ENCODE measurements at places on chromosomes 16 and 17.

GRCh38 chr16:1614456-1615102 lies 2.4 kb downstream of the CRAMP1 start:
- no peak for DNase-seq

GRCh38 chr17:36945959-36946725 lies 2.6 kb upstream of the AATF start:
- no peak for DNase-seq

GRCh38 chr17:22265807-22266206 lies 573.5 kb downstream of the KCNJ18 start:
- no peak for DNase-seq

DNA sequence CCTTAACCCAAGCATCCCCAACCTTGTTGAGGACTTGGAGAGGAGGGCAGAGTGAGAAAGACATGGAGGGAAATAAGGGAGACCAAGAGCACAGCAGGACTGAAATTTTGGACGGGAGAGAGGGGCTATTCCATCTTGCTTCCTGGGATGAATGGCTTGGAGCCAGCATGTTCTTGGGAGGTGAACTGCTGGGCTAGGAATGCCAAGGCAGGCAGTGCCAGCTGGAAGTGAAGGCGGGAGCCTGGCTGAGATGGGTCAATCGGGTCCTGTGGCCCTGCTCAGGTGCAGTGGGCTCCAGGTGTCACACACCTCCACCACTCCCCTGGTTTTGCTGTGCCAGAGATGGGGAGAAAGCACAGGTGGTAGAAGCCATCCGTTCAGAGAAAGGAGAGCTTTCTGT lies 25.5 kb downstream of the WNT9B start:
- DNase-seq, result no peak

GRCh38 chr16:89241187-89242007 lies 23.9 kb downstream of the ZNF778 start:
- DNase-seq, result peak; percentile 72

- no peak for DNase-seq
These were observed 44.2 kb upstream of the TANC2 start for GRCh38 chr17:62921817-62922216.

DNA sequence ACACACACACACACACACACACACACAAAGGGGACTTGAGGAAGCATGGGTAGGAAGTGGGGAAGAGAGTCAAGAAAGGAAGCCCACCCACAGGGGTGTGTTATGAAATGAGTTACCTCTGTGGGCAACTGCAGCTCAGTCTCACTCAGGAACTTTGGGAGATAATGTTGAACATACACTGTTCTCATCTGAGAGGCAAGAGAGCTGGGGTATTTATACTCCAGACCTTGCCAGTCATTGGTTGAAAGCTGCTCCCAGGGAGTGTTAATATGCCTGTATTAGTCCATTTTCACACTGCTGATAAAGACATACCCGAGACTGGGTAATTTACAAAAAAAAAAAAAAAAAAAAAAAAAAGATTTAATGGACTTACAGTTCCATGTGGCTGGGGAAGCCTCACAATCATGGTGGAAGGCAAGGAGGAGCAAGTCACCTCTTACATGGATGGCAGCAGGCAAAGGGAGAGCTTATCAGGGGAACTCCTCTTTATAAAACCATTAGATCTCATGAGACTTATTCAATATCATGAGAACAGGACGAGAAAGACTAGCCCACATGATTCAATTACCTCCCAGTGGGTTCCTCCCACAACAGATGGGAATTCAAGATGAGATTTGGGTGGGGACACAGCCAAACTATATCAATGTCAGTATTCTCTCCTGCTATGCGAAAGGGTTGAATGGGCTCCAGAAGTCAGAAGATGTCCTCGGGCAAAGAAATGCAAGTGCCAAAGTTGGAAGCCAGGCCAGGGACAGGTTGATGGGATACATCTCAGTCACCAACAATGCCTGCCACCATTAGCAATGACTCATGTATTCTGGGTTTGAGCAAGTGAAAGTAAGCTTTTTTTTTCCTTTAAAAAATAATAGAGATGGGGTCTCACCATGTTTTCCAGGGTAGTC lies 270.5 kb downstream of the MRTFB start:
- DNase-seq, result no peak

DNA sequence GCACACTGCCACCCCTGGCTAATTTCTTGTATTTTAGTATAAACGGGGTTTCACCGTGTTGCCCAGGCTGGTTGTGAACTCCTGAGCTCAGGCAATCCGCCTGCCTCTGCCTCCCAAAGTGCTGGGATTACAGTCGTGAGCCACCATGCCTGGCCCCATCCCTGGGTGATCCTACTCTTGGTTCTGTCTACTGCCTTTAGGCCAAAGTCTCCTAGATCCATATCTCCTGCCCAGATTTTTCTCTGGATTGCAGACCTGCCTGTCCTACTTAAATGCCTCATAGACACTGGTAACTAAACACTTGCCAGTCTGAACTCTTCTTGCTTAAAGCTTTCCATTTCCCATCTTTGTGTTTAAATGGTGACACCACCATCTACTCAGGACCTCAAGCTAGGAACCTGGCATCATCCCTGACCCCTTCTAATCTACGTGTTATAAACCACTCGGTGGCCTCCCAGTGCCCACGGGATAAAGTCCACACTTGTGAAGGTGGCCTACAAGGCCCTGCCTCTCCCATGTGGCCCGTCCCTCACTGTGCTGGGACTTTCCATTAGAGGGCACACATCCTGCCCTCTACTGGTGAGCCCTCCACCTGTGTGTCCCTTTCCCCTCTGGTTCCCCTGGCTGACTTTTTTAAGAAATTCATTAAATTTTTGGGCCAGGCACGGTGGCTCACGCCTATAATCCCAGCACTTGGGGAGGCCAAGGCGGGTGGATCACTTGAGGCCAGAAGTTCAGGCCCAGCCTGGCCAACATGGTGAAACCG lies 51.1 kb downstream of the USP43 start:
- no peak for DNase-seq

DNA sequence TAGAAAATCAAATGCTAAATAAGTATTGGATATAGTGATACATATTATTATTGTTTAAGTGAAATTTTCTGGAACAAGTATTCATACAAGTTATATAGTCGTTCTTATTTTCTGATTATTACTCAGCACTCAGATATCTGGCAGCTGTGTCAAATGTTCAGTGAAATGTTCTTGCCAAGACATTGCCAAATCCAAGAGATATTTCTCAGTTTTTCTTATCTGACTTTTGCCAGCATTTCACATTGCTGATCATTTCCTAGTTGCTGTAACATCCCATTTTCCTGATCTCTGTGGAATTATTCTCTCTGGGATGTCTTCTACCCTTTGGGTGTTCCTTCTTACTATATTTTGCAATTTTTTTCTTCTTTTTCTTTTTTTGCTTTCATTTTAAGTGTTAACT lies 262.3 kb downstream of the KIF2B start:
- DNase-seq, result no peak

- no peak for DNase-seq
These were observed 13.2 kb upstream of the CUEDC1 start for GRCh38 chr17:57968456-57968855.

DNA sequence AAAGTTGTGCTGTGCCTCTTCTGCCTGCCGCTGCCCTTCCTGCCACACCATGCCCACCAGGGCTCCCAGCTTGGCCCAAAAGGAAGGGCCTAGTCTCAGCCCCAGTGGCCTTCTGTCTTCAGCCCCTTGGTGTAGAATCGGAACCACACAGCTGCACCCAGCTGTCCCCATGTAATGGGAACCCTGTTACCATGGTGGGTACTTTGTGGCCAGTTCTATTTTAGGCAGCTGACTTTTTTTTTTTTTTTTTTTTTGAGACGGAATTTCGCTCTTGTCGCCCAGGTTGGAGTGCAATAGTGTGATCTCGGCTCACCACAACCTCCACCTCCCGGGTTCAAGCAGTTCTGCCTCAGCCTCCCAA lies 163.3 kb upstream of the GSE1 start:
- no peak for DNase-seq

DNA sequence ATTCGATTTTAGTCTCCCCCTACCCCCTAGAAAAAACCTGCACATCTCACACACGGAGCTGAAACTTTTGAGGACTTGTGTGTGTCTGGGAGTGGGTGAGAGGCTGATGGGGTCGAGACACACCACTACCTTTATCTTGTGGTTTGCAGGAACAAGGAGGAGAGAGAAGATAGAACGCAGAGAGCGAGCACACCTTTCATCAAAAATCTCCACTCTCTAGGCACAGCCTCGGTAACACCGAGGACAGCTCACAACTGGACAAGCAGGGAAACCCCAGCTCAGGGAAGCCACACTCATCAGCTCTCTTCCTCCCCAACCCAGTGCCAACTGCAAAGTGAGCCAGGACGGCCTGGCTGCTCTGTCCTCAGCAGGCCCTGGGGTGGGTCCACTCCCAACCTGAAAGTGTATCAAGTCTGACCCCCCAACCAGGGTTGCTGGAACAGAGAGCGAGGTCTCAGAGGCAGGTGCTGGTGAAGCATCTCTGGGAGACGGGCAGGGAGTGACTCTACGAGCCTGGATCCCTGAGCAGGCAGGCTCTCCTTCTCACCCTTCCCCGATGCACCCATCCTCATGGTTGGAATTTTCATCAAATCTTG lies 5.2 kb upstream of the GHDC start:
- no peak for DNase-seq

DNA sequence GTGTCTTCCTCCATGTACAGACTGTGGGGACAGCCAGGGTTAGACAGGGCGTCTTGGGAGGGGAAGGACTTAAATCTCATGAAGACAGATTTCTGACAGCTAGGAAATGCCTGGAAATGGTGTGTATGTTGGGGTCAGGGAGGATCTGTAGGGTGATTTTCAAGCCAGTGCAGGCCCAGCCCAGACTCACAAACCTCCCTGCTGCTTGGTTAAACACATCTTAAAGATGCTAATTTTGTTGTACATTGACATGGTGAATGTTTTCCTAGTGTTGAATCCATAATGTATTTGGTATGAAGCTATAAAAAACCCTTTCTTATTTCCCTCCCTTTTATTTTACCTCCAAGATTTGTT lies 238.3 kb downstream of the CCDC182 start:
- no peak for DNase-seq

GRCh38 chr17:77616254-77616731 lies 342.2 kb upstream of the TNRC6C start:
- DNase-seq, result no peak

DNA sequence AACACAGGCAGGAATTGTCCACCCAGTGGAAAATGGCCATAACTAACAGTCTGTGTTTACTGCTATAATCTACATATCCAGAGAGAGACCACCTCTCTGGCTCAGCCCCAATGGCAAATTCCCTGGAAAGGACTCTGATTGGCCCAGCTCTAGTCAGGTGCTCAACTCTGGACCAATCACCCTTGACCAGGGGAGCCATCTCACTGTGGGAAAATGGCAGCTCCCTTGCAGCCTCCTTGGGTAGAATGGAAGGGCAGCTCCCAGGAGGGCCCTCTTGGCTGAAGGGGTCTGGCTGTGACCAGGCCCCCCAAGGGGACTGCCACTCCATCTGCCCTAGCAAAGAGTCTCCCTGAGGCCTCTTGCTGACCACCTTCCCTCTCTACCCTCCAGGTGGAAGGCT lies 3.1 kb downstream of the ALOX15B start:
- DNase-seq, result no peak

DNA sequence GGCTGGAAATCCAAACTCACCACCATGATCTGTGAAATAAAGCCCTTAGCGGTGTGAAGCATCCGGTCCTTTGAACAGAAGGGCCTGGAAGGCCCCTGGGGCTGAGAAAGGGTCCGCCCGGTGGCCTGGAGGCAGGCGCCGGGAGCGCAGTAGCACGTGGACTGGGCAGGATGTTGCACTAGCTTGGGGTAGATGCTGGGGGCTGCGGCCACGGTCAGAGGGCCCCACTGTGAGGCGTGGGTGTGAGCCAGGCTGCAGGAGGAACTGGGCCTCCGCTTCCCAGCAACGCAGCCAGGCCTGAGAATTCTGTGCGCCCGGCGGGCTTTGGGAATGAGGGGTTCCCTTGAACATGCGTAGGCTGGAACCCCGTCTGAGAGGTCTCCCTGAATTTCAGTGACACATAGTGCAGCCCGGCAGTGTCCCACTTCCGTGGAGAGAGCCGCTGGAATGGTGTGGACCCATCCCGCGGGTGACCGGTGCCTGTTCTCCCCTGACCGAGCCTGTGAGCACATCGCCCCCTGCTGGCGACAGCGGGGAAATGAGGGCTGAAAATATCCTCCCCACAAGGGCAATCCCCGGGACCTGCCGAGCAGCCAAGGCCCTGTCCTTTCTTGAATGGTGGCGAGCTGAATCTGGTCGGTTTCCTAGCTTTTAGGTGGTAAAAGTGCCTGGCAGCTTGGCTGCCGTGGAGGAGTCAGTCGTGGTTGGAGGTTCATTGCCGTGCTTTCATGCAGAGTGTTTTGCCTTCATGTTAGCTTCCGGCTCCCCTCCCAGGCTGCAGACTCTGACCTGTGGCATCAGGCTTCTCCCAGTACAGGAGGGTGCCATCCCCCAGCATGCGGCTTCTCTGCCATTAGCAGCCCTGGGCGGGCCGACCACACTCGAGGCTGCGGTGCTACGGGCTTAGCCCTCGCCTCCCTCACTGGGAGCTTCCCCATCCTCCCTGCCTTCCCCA lies 43.8 kb downstream of the DNAJA2 start:
- DNase-seq, result peak; percentile 62

- peak; percentile 38 for DNase-seq
These were observed at the start of gene NGFR for GRCh38 chr17:49494986-49495841. NGFR (plus strand) TSS chr17:49495293; CDS start chr17:49495418, 125 bp downstream.

DNA sequence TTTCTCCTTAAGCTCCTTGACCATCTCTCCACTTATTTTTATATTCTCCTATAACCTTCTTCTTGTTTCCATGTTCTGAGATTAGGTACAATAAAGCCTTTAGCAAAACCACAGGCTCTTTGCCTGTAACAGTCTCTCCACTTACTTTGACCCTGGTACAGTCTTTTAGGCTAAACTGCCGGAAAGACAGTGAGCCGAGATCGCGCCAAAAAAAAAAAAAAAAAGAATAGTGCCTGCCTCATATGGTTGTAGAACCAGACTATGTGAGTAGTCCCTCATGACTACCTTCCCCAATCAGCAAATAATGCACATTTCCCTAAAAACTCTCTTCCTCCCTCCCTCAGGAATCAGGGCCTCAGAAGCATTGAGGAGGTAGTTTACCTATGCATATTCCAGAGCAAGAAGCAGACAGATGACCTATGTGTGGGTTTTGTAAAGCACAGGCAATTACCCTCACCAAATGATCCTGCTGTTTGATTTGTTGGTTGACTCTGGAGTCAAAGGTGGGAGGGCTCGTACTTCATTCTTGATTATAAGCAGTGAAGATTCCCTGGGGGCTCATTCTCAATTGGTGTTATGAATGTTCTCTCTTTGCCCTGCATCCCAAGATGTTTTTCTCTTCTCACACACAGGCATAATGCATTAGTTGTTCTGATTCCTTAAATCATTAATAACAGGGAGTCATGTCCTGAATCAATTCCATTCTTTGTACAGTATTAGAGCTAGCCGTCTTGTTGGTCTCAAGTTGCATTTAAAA lies 8.9 kb upstream of the NME1 start:
- no peak for DNase-seq
